GM23248 (cell line): ENCODE measurements at places on chromosomes 6 and 20. TPM values are rescaled to one million over a fixed set of nuclear protein-coding genes. Genes with fewer than 3 reads are reported as not detected.

The MOG gene
- polyA plus RNA-seq = not detected in 2 replicates

The TREML2 gene
- not detected in 2 replicates for polyA plus RNA-seq

The OR2B6 gene
- polyA plus RNA-seq = not detected in 2 replicates

The TPBG gene
- polyA plus RNA-seq = 125 and 127 TPM in 2 replicates

The FAM162B gene
- not detected in 2 replicates for polyA plus RNA-seq

The PCNA gene
- polyA plus RNA-seq = 84.8 and 88.1 TPM in 2 replicates

The BPIFB4 gene
- polyA plus RNA-seq = not detected in 2 replicates

The TRAPPC3L gene
- 0.30 TPM in 1 of 2 replicates, not detected in the other for polyA plus RNA-seq

The HFE gene
- 8.6 and 10.6 TPM in 2 replicates for polyA plus RNA-seq

The HLA-B gene
- polyA plus RNA-seq = 186 and 192 TPM in 2 replicates

The RIPOR2 gene
- polyA plus RNA-seq = 3.0 and 3.3 TPM in 2 replicates

The DEFB123 gene
- not detected in 2 replicates for polyA plus RNA-seq

The RAMACL gene
- 0.31 and 0.33 TPM in 2 replicates for polyA plus RNA-seq

The FOXS1 gene
- polyA plus RNA-seq = not detected in 2 replicates

The C6orf52 gene
- polyA plus RNA-seq = 0.75 and 0.99 TPM in 2 replicates

The KHDC1 gene
- polyA plus RNA-seq = 2.9 and 3.8 TPM in 2 replicates

The PHACTR3 gene
- polyA plus RNA-seq = not detected in 2 replicates

The INSM1 gene
- polyA plus RNA-seq = not detected in 2 replicates

The DEFB113 gene
- not detected in 2 replicates for polyA plus RNA-seq
